ENCODE measurements at places on chromosomes 5 and 9.
A peak's percentile ranks its signal among the peaks of the same experiment; 100 is the strongest.

DNA sequence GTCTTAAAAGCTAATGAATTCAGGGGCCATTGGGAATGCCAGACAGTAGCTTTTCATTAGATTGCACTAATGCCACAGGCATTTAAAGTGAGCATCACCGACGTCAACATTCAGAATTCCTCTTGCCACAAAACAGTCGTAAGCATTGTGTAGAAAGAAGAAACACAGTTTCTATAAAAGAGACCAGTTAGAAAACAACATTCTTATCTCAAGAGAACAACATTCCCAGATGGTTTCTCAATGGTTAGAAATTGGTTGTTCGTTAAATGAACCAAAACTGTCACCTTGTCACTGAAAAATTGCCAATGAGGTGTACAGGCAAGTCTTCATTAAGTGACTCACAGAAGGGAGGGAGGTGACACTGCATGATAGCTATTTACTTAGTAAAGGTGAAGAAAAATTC lies 401.6 kb upstream of the PRR16 start:
- H3K4me3 ChIP-seq: no peak overlapping the region
- no peaks in the 10 kb centered on the region for H3K4me1 ChIP-seq
- H3K27ac ChIP-seq: no peak overlapping the region
- no peaks in the 10 kb centered on the region for H3K36me3 ChIP-seq
- no peak for DNase-seq

GRCh38 chr5:43357878-43358281 lies 44.7 kb upstream of the HMGCS1 start:
- H3K36me3 ChIP-seq: no peaks in the 10 kb centered on the region
- DNase-seq: no peak
- peaks cover 2% of the 10 kb centered on the region for H3K27me3 ChIP-seq
- H3K4me3 ChIP-seq: no peak overlapping the region

GRCh38 chr5:139407517-139407916 lies 3.6 kb upstream of the SPATA24 start:
- no peak for DNase-seq
- H3K36me3 ChIP-seq: peaks cover 11% of the 10 kb centered on the region
- H3K4me3 ChIP-seq: no peak overlapping the region
- H3K4me1 ChIP-seq: peaks cover 53% of the 10 kb centered on the region
- H3K27me3 ChIP-seq: no peaks in the 10 kb centered on the region
- H3K27ac ChIP-seq: no peak overlapping the region

DNA sequence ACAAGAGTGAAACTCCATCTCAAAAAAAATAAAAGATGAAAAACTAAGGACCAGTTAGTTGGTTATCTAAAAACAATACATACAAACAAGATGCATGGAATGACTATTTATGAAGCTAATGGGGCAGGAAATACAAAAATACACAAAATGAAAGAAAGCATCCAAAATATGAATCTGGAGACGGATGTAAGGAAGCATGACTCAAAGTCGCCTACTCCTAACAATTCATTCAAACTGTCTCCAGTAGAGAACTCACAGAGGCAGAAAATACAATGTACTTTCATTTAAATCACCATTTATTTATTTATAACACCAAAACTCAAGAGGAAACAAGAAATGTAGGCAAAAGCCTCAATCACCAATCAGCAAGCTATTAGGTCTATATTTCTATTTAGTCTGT lies 68.4 kb downstream of the SCAI start:
- DNase-seq: no peak
- no peaks in the 10 kb centered on the region for H3K27me3 ChIP-seq
- no peaks in the 10 kb centered on the region for H3K36me3 ChIP-seq
- no peak overlapping the region for H3K27ac ChIP-seq
- no peaks in the 10 kb centered on the region for H3K4me1 ChIP-seq

DNA sequence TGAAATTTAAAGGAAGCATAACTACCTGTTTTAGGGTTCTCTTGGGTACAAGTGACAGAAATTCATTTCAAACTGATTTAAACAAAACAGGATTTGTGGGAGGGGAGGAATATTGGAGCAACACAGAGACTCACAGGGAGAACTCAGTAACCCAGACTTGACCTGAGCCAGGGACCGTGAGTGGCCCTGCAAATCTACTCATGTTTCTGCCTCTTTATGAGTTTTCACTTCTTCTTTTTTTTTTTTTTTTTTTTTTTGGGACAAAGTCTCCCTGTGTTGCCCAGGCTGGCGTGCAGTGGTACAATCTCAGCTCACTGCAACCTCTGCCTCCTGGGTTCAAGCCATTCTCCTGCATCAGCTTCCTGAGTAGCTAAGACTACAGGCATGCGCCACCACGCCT lies 405.6 kb upstream of the ZNF608 start:
- H3K36me3 ChIP-seq: no peaks in the 10 kb centered on the region
- no peak for DNase-seq
- no peaks in the 10 kb centered on the region for H3K27me3 ChIP-seq

- H3K4me3 ChIP-seq: peak overlapping the region; percentile 89
- no peak for DNase-seq
- peaks cover 7% of the 10 kb centered on the region for H3K36me3 ChIP-seq
- H3K27me3 ChIP-seq: peaks cover 12% of the 10 kb centered on the region
- peak overlapping the region; percentile 62 for H3K27ac ChIP-seq
Observed at GRCh38 chr9:4662989-4663792, 1.1 kb downstream of the PLPP6 start.

GRCh38 chr5:68331192-68332079 lies 115.9 kb downstream of the PIK3R1 start:
- no peak overlapping the region for H3K4me3 ChIP-seq
- no peaks in the 10 kb centered on the region for H3K36me3 ChIP-seq
- H3K27ac ChIP-seq: no peak overlapping the region
- no peak for DNase-seq

- DNase-seq: no peak
- no peaks in the 10 kb centered on the region for H3K36me3 ChIP-seq
- no peak overlapping the region for H3K27ac ChIP-seq
- no peaks in the 10 kb centered on the region for H3K4me1 ChIP-seq
Observed at GRCh38 chr5:102545175-102545574, 46.4 kb upstream of the SLCO6A1 start.

DNA sequence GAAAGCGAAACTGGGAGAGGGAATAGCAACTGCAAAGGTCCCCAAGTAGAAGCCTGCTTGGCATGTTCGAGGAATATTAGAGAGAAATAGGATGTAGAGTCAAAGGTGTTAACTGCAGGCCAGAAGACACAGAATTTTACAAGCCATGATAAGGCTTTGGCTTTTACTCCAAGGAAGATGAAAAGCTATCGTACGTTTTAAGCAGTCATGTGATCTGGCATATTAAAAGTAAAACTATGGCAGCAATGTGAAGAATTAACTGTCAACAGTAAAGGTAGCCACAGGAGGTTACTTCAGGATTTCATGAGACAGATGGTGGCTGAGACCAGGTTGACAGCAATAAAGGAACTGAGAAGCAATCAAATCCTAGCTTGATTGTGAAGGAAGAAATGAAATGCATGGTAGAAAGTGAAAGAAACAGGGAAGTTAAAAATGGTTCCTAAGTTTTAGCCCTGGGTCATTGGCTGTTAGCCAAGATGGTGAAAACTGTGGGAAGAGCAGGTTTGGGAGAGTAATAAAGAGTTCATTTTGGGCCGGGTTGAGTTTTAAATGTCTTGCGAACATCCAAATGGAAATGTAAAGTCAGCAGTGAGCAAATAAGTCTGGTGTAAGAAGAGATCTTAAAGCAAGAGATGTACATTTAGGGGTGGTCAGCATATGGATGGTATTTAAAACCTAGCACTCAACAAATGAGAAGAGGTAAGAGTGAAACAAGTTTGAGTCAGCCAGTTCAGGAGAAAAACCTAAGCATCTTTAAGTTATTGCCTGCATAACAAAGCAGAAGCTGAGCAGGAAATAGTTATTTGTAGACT lies 20.3 kb upstream of the TTC33 start:
- H3K4me1 ChIP-seq: peaks cover 19% of the 10 kb centered on the region
- no peaks in the 10 kb centered on the region for H3K27me3 ChIP-seq
- peak overlapping the region; percentile 41 for H3K27ac ChIP-seq
- no peak for DNase-seq
- H3K36me3 ChIP-seq: peaks cover 28% of the 10 kb centered on the region

DNA sequence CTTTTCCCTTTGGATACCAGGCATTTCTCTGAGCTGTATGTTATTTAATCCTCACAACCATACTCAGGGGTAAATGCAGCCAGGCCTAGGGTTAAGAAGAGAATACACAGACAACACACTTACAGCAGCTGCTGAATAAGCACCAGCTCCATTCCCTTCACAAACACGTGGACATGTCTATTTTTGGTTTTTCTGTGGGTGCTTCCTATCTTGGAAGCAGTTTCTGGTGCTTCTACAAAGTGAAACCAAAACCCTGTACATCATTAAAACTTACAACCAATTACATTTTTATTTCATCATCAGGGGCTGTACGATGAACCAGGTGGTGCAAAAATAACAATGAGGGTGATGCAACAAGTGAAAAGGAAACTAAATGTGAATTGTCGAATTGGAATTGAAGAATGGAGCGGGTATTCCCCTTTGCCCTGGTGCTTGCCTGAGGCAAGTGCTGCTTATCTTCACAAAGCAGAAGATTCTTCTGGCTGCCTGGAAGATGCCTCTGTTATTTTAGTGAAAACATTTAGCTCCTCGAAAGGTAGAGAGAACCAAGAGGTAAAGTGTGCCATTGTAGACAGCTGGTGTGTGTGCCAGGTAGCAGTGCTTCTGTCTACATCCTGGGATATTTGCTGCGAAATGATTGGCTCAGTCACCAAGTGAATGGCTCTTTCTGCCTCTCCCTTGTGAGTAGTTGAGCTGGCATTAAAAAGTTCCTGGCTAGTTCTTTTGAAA lies 18.6 kb upstream of the IFNB1 start:
- peak overlapping the region; percentile 54 for H3K4me3 ChIP-seq
- DNase-seq: peak; percentile 38
- H3K4me1 ChIP-seq: peaks cover 35% of the 10 kb centered on the region
- no peaks in the 10 kb centered on the region for H3K36me3 ChIP-seq
- no peaks in the 10 kb centered on the region for H3K27me3 ChIP-seq

DNA sequence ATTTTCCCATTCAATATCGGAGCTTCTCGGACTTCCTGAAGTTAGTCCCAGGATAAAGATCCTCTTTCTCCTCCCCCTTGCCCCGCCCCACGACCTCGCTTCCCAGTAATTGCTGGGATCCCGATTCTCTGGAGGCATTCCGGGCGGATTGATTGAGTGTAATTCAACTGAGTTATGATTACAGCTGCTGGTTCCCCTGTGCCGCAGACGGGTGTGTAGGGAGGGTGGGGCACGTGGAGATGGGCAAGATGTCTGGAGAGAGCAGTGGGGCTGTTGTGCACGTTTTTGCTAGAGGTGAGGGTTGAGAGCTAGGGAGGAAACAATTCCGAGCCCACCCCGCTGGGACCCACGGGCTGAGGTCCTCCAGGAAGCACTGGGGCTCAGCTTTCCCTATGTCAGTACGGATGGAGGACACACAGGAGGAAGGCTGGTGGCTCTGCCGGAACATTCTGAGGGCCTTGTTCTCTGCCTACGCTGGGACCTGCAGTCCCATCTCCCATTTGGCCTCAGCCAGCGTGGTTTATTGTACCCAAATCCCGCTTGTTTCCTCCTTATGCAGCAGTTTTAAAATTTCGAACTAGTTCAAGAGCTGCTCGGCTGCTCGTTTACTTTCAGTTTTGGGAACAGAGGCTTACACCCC lies 2.4 kb upstream of the DMRT2 start:
- no peak for DNase-seq
- H3K36me3 ChIP-seq: peaks cover 6% of the 10 kb centered on the region
- H3K27me3 ChIP-seq: peaks cover 85% of the 10 kb centered on the region
- peaks cover 27% of the 10 kb centered on the region for H3K4me1 ChIP-seq
- H3K27ac ChIP-seq: peak overlapping the region; percentile 61

- no peaks in the 10 kb centered on the region for H3K36me3 ChIP-seq
- H3K27me3 ChIP-seq: peaks cover 2% of the 10 kb centered on the region
- DNase-seq: no peak
- no peak overlapping the region for H3K27ac ChIP-seq
- no peak overlapping the region for H3K4me3 ChIP-seq
Observed at GRCh38 chr5:174189654-174190541, 144.4 kb downstream of the NSG2 start.
